ENCODE measurements at places on chromosomes 12 and 14. TPM values are rescaled to one million over a fixed set of nuclear protein-coding genes. Genes with fewer than 3 reads are reported as not detected.

GRCh38 chr12:112380663-112381405 lies 1.4 kb downstream of the HECTD4 start:
- no peak for DNase-seq

DNA sequence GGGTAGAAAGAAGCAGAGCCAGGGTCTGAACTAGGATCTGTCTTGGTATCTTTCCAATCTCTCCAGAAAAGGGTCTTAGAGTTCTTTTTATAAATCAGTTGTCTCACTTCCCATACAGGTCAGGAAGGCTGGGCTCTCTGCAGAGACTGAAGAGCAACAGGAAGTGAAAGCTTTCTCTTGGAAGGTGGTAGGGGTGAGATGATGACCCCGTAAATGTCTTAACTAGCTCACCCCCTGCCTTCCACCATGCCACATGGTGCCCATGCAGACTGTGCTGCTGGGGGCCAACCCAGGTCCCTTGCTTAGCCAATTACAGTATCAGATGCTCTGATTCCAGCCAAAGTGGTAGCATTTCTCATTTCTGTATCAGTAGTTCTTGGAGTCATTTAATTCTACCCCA lies 17.6 kb upstream of the RASSF8 start:
- DNase-seq = no peak

DNA sequence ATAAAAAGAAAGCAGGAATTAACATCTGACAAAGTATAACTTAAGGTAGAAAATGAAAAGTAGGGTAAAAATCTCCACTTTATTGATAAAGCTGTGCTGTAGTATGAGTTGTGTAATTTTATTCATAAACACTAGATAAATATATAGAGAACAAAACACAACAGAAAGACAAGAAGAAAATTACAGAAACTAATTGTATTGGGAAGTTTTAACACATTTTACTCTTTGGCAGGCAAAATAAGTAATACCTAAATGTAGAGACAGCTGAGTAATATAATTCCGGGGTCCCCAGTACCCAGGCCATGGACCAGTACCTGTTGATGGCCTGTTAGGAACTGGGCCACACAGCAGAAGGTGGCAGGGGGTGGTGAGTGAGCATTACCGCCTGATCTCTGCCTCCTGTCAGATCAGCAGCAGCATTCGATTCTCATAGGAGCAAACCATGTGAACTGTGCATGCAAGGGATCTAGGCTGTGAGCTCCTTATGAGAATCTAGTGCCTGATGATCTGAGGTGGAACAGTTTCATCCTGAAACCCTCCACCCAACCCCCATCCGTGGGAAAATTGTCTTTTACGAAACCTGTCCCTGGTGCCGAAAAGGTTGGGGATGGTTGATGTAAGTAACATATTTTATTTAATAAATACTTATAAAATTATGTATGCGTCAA lies 84.4 kb upstream of the ETV6 start:
- DNase-seq = no peak

DNA sequence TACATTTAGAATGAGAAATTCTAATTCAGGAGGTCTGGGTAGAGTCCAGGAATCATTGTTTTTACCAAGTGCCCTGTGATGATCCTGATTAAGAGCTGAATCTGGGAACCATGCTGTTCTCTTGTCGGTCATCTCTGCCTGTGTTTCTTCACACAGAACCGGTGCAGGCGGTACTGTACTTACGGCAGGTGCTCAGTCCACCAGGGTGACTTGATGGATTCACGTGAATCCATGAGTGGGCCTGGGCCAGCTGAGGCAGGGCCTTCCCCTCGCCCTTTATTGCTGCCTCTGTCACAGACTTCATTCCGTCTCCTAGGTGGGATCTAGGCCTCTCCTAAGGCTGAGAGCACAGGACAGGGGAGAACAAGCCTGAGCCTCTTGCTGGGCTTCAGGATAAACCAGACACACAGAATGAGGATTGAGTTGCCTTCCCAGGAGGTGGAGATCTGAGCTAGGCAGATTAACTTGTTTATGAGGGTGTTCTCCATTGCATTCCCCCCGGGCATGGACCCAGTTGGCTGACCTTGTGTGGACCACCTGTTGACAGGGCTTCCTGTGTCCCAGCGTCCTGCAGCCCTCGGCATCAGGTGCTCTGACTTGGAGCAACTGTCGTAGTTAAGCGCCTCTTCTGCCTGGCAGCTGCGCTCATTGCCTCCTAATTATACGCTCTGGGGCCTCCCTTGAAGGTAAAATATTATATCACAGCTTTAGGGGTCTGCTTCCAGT lies 42.1 kb downstream of the B4GALNT3 start:
- no peak for DNase-seq

Gene CCDC198
- not detected for total RNA-seq
